Activated CD8-positive, alpha-beta memory T cell treated with anti-CD3 and anti-CD28 coated beads for 1 hour (primary cell): ENCODE measurements at places on chromosomes 6 and 20.

- DNase-seq = no peak
Measured at GRCh38 chr6:37175332-37176267, 5.6 kb downstream of the PIM1 start.

DNA sequence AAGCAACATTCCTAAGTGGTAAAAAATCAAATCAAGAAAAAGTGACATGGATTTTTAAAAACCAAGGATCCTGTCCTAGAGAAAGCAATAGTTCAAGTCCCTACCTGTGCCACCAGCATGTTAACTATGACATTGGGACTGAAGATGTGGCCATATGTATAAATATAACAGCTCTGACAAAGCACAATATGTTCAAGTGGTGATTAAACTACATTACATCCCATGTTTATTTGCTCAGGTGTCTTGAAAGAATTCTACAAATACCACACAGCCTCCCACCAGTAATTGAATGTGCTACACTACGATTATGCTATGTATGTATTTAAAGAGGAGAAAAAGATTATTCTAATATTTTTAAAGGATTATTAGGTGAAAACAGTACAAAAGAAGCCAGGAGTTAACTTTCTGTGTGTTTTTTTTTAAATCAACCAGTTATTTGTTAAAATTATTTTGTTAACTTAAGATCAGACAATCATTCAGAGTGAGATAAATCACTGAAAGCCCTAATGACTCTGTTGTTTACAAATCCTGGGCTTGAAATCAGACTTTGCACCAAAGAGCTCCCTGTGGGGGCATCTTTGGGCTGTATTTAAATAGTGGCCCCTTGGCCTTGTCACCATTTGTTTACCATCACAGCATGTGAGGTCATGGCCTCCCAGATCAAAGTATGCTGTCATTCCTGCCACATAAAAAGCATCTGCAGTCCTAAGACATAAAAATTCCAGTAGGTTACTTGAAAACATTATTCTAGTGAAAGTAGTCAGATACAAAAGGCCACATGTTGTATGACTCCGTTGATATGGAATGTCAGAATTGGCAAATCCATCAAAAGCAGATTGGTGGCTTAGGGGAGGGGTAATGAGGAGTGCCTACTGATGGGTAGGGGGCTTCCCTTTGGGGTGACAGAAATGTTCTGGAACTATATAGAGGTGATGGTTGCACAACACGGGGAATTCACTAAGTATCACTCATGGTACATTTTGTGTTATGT is 17.1 kb downstream of the TTLL2 start:
- DNase-seq = no peak

- no peak for DNase-seq
Measured at GRCh38 chr20:41960166-41960565, 342.0 kb upstream of the CHD6 start.

DNA sequence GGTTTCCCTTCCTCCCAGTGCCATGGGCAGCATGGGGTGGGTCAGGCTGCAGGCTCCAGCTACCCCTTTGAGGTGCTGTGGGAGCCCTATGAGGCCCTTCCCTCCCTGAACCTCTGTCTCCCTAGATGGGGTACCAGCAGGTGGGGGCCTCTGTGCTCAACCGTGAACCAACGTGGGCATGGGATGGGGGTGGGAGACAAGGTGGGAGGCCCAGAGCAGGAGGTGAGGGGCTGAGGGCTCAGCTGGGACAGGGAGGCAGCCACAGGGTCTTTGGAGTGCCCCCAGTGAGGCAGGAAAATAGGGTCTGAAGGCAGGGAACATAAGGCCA is 33.3 kb downstream of the SUN5 start:
- no peak for DNase-seq

DNA sequence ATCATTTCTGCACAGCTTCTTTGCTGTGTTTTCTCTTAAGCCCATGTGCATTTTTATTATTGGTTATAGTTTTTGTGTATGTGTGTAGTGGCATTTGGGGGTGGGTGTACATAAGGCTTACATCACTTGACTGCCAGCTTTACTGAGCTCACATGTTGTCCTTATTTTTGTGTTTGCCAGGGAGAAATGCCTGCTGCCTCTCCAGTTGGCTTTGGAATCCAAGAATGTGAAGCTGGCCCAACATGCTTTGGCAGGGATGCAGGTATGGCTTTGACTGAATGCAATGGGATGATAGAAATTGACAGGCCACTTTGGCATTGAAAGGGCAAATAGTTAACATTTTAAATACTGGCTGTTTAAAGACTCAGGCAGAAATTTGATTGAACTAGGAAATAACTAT is 11.4 kb downstream of the PBOV1 start:
- DNase-seq = no peak

- no peak for DNase-seq
Measured at GRCh38 chr6:138769102-138769676, 4.4 kb upstream of the CCDC28A start.

GRCh38 chr6:46715141-46715540 is 20.0 kb downstream of the PLA2G7 start:
- no peak for DNase-seq

- no peak for DNase-seq
Measured at GRCh38 chr6:41887331-41887751, 7.8 kb downstream of the USP49 start.
